ENCODE measurements at places on chromosomes 3 and 15. TPM values are rescaled to one million over a fixed set of nuclear protein-coding genes. Genes with fewer than 3 reads are reported as not detected.

CYP1A2 gene
- total RNA-seq, result not detected

ANKUB1 gene
- total RNA-seq, result not detected

TICRR gene
- total RNA-seq, result 1.6 TPM

ACKR4 gene
- total RNA-seq, result under 0.01 TPM

- DNase-seq, result no peak
Measured at GRCh38 chr3:123088387-123088786, 21.6 kb downstream of the PDIA5 start.

- DNase-seq, result no peak
Measured at GRCh38 chr3:126468028-126468891, 7.4 kb downstream of the ZXDC start.

GRCh38 chr3:52819936-52820335 lies 10.5 kb downstream of the ITIH4 start:
- DNase-seq, result no peak

DNA sequence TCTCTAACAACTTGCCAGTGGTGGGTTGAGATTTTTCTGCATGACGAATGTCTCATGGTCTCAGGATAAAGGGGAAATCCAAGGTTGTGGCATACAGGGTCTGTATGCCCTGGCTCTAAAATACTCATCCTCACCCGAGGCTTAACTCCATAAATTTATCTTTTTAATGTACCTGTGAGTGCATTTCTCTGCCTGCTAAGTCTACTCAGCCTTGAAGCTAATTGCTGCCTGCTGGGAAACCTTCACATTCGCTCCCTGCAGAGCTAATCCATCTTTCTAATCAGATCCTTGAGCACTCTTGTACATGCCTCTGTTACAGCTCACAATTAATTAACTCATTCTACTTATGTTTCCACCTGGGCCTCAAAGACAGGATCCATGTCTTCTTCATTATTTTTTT lies 93.8 kb downstream of the CMSS1 start:
- no peak for DNase-seq

GRCh38 chr15:26065723-26066122 lies 202.6 kb upstream of the ATP10A start:
- no peak for DNase-seq

GRCh38 chr15:59410391-59410896 lies 27.5 kb upstream of the FAM81A start:
- DNase-seq, result no peak

DNA sequence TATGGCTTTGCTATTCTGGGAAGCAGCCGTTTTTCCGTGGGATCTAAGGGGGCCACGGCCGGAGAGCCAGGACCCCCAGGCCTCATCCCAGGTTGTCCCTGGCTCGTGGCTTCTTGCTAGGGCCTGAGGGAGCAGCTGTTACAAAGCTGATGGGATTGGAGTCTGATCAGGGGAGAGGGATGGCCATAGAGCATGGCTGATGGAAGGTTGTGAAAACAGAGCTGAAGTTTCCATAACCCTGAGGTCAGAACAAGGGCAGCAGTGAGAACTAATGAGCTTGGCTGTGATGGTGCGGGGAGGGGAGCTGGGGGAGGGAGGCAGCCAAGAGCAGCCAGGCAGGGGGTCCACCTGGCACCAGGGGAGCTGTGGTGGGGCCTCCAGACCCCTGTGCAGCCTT lies 63.0 kb downstream of the LINGO1 start:
- no peak for DNase-seq

- no peak for DNase-seq
Measured at GRCh38 chr15:40900256-40901052, 6.2 kb downstream of the VPS18 start.

Data from hematopoietic multipotent progenitor cell (in vitro differentiated cells).